Endothelial cell of umbilical vein (primary cell): ENCODE measurements at places on chromosomes 1 and 21. TPM values are rescaled to one million over a fixed set of nuclear protein-coding genes. Genes with fewer than 3 reads are reported as not detected.
A peak's percentile ranks its signal among the peaks of the same experiment; 100 is the strongest.

AIM2 gene
- total RNA-seq = not detected in 2 replicates

AGT gene
- total RNA-seq = not detected in 2 replicates

AK5 gene
- total RNA-seq = 3.3 and 7.5 TPM in 2 replicates

THBS3 gene
- total RNA-seq = 22.4 and 23.6 TPM in 2 replicates

LACTBL1 gene
- not detected in 2 replicates for total RNA-seq

RNF223 gene
- total RNA-seq = not detected in 2 replicates

VAV3 gene
- 1.5 and 2.1 TPM in 2 replicates for total RNA-seq

SPRR2G gene
- not detected in 2 replicates for total RNA-seq

- peak; percentile 10 for DNase-seq
Observed at GRCh38 chr1:162248854-162249535, 127.7 kb downstream of the SPATA46 start.

DNA sequence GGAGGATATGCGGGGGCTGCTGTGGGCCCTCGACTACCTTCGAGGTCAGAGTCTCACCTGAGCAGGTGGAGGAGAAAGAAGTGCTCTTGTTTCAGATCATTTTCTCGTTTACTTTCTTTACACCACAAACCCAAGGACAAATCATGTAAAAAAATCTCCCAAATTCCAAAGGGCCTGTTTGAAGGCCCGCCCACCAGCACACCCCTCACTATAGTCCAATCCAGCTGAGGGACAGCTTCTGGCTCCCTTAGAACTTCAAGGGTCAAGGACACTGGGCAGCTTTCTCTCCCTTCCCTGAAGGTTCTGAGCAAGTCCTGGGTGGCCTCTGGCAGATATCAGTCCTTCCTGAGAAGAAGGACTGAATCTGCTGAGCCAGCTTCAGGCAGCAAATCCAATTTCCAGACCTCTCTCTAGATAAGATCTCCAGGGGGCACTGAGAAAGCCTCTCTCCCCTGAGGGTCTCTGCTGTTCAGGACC lies 5.5 kb downstream of the STK40 start:
- no peak for DNase-seq

- DNase-seq = peak; percentile 79
Observed at GRCh38 chr1:94323311-94324177, 86.2 kb upstream of the ARHGAP29 start.

DNA sequence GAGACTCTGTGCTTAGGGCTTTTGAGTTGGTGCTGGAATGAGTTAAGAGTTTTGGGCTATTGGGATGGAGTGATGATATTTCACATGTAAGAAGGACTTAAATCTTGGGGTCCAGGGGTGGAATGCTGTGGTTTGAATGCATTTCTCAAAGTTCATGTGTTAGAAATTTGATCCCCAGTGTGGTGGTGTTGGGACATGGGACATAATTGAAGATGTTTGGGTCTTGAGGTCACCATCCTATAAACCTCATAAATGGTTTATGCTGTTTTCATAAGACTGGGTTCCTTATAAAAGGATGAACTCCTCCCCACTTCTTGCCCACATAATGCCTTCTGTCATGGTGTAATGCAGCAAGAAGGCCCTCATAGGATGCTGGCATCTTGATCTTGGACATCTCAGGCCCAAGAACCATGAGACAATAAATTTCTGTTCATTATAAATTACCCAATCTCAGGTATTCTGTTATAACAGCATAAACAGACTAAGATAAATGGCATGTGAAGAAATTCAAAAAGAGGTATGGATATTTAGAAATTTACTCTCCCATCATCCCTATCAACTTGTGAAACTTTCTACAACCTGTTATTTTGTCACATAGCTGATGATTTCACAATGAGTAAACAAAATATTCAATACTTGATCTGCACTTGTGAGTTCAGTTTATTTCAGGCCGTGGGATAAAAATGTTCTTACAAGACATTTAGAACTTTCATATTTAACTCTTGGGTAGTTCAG lies 48.0 kb upstream of the NEK7 start:
- DNase-seq = no peak

DNA sequence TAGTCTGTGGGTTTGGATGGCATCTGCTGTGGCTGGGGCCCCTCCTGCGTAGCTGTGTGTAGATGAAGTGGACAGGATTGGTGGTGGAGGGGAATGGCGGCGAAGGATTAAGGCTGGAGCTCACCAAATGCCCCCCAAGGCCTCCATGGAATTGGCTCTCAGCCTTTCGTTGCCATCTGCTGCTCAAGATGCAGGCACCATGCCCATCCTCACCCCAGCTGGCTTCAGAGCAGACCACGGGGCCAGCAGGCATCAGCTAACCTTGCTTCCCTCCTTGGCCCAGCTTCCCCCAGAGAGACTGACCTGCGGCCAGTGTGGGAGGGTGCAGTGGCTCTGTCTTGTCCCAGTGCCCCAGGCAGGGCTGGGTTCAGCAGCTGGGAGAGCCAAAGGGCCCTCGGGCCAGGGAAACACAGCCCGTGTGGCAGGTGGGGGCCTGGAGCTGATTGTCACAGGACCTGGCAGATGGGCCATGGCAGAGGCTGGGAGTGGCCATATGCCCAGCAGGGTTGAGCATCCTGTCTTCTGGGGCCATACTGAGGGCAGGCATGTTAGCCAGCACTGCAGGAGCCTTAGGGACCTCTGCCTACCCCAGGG lies 66.8 kb upstream of the ACTL8 start:
- DNase-seq = no peak

- no peak for DNase-seq
Observed at GRCh38 chr1:164311377-164311776, 247.6 kb upstream of the PBX1 start.

- no peak for DNase-seq
Observed at GRCh38 chr1:41876576-41877445, 41.9 kb downstream of the HIVEP3 start.

DNA sequence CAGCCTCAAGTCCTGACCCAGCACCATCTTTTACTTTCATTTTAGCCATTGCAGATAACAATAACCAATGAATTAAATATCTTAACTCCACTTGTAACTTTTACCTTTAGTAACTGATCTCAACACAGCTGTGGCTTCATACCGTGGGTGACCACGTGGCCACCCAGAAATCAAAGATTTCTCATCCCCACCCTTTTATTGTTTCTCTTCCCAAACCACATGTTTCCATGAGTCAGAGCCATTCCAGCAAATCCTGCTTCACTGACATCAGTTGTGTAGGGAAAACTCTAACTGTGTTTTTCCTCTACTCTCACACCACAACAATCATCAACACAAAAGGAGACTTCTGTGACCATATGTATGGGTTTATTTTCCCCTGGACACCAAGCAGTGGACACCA lies 25.1 kb upstream of the BRDT start:
- peak; percentile 37 for DNase-seq

DNA sequence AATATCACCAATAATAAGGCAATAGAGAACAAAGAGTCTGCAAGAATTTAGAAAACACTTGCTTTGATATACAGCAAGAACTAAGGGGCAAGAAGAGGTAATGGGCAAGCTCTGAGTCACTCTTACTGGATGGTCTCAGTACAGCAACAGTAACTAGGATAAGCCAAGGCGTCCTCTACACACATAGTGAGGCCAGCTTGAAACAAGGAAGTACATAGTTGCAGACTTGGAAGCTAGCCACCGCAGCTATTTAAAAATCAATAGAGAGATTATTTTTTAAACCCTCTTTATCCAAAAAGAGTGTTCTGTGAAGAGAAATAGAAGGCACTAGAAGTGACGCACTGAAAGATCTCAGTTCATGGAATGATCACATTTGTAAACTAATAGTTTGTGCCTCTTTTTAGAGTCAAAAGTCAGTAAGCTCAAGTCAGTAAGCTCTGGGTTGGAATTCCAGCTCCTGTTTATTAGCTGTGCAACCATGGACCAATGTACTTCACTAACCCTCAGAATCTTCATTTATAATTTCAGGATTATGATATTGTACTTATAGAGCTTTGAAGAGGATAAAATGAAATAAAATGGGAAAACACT lies 118.6 kb downstream of the AKT3 start:
- peak; percentile 32 for DNase-seq

GRCh38 chr21:38380481-38381137 lies 117.7 kb downstream of the ERG start:
- peak; percentile 48 for DNase-seq

- peak; percentile 32 for DNase-seq
Observed at GRCh38 chr21:43767984-43768867, 7.9 kb downstream of the CSTB start.

GRCh38 chr1:151011154-151011850 lies 3.1 kb downstream of the PRUNE1 start:
- DNase-seq = no peak

DNA sequence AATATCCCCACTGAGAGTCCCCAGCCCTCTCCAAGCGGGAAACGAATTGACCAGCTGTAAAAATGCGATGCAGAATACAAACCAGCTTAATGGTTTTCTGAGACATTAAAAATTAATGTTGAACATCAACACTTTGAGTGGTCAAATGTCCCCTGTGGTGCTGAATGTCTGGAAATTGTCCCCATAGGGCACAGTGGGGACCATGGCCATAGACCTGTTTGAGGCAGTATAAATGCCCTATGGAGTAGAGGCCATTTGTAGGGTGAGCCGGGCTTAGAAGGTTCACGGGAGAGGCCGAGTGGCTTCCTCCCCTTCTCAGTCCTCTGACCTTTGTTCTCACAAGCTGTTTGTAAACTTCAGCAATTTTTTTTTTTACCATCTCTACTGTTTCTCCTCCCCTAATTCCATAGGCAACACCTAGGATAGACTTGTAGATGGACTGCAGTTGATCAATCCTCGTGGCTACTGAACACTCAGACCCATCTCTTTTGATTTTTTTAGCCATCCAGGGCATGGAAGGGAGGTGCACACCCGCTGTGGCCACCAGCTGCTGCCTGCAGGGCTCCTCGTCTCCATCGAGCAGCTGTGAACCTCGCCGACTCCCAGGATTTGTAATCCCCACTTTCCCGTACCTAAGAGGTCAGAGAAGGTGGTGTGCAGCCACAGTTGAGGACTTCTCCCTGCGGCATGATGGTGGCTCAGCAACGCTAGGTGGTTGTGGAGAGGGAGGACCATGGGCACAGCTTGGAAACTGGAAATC lies 41.0 kb downstream of the KAZN start:
- DNase-seq = no peak

GRCh38 chr1:162663589-162664106 lies 31.4 kb downstream of the DDR2 start:
- peak; percentile 42 for DNase-seq

- DNase-seq = no peak
Observed at GRCh38 chr1:26516987-26517765, 12.4 kb upstream of the RPS6KA1 start.

DNA sequence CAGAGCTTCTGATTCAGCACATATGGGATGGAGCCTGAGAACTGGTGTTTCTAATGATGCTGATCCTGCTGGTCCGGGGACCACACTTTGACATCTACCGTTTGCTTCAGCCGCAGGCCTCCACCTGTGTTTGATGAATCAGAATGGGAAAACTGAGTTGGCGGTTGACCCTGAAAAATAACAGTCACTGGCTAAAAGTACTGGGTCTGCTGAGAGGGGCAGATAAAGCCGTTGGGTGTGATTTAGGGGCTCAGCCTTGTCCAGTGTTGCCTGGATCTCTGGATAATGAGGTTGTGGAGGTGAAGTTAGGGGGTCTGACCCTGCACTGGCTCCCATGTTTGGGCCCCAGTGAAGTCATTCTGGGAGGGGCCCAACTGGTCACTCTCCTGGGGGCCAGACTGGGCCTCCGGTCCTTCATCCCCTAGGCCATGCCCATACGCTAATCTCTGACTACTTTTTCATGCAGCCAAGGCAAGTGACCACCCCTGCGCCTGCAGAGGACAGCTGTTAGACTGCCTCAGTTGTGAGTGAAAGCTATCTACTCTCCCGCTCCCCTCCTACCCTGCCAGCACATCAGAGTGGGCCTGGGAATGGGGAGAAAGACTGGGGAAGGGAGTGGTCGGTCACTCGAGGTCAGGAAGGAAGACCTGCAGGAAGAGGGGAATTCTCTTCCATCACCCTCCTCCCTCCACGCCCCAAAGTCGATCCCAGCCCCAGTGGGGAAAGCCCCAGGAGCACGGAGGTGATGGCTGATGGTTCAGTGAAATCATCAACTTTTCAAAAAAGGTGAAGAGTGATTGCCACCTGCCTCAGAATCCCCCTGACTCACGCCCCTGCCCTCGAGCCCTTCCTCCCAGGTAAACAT lies 27.7 kb downstream of the VASH2 start:
- DNase-seq = no peak

DNA sequence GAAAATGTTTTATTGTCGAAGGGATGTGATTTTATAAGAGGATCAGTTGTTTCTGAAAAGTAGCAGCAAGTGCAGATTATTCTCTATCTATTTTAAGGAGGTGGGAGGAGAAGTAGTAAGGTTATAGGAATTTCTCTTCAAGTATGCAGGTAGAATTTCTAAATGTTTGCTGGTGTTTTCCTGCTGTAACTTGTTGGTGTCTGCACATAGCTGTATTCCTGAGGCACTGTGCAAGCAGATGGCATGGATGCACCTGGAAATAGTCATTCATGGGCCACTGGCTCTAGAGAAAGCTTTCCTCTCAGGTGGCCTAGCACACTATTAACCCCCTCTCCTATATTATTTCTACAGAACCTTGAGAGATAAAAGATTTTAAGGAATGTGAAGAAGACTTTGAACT lies 30.3 kb upstream of the PODN start:
- no peak for DNase-seq

DNA sequence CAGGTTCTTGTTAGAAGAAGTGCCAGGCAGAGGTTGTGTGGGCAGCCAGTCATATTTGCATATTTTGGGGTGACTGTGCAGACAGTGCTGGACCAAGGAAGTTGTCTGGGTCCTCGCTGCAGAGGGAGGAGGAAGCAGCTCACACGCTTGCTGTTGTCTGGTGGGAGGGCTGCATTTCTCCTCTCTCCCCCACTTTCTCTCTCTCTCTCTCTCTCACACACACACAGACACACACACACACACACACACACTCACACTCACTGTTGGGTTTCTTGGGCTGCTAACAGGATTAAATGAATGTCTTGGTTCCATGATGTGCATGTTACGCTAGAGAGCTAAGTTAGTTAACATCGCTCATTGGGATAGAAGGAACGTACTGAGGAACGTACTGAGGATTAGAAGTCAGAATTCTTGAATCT lies 72.9 kb downstream of the AGPAT3 start:
- no peak for DNase-seq

- DNase-seq = no peak
Observed at GRCh38 chr1:238592621-238593020, 701.9 kb upstream of the ZP4 start.

DNA sequence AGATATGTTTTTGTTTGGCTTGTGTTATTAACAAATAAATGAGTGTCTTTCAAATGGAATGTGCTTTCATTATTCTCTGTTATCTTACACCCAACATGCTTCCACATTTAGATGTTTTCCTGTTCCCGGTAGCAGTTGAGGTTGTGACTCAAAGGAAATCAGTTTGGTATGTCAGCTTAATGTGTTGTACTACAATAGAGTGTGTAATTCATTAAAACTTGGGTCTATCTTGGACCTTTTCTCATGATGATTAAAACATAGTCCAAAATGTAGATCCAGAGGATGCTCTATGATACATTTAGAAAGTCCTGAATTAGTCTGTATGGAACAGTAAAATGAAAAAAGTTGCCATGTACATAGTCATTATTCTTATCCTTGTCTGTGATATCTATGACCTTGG lies 26.7 kb downstream of the RTCA start:
- peak; percentile 96 for DNase-seq

- DNase-seq = no peak
Observed at GRCh38 chr1:167722870-167723251, 1.1 kb downstream of the MPZL1 start.

GRCh38 chr1:37667023-37667671 lies 25.2 kb upstream of the CDCA8 start:
- DNase-seq = no peak
